ENCODE measurements at places on chromosomes 3 and 15.

GRCh38 chr3:17510265-17510664 is 232.2 kb downstream of the TBC1D5 start:
- DNase-seq: no peak

DNA sequence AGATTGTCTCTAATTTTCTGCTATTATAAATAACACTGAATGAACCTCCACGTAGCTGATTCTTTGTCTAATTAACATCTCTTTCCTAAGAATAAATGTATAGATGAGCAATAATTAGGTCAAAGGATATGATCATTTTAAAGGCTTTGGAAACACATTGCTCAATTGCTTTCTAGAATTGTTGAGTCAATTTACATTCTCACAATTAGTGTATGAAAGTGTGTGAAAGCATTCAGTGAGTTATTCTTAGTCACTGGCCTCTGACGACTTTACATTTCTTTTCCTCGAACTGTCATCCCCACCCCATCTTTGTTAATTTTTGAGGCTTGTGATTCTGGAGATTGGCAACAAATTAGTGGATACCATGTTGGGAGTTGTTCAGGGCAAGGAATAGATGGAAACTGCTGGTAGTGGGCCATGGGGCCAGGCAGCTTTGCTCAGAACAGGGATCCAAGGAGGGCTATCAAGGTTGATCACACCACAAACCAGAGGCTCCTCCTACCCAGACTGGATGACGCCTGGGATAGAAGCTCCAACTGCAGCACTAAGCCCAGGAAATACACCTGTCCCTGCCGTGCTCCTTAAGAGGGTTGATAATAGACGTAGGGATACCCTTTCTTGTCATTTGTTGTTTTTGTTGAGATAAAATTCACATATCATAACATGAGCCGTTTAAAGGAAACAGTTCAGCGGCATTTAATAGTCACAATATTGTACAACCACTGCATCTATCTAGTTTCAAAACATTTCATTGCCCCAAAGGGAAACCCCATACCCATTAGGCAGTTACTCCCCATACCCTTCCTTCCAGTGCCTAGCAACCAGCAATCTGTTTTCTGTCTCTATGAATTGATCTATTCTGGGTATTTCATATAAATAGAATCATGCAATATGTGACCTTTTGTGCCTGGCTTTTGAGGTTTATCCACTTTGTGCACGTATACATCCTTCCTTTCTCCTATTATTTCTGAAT is 27.9 kb downstream of the EIF1B start:
- DNase-seq: peak; percentile 59

GRCh38 chr3:120495809-120496208 is 45.0 kb upstream of the FSTL1 start:
- DNase-seq: no peak

DNA sequence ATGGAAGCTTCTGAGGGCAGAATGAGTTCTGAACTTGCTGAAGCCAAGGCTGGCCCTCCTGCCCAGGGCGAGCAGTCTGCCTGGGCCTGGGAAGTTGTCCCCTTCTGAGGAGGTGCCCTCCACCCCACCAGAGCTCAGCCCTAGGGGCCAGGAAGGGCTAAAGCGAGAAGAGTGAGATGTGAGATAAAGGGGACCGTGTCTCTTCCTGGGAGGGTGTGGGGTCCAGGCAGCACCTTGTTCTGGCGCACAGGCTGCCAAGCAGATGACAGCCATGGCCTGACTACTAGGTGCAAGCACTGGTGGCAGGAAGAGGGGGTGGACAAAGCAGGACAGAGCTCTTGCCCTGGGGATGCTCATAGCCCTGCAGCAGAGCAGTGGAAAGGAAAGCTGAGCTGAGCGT is 3.7 kb downstream of the PAK6 start:
- DNase-seq: peak; percentile 6

- DNase-seq: peak; percentile 23
These were observed 8.2 kb downstream of the TMOD2 start for GRCh38 chr15:51759557-51760070.

DNA sequence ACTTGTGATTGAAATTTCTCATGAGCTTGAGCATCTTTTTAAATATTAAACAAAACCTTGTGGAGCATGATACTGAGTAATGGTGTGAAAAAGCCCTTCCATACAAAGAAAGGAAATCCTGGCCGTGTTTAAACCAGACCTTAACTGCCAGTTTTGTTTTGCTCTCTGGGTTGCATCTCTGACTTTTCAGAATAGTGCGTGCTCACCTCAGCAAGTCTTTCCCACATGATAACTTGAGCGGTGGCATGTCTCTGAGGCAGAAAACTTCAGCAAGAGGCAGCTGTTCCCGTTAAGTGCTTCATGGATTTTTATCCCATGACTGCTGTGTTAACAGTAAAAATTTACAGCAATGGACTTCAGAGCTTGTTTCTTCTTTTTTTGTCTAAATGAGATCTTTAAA is 393.3 kb downstream of the FEZF2 start:
- DNase-seq: no peak

DNA sequence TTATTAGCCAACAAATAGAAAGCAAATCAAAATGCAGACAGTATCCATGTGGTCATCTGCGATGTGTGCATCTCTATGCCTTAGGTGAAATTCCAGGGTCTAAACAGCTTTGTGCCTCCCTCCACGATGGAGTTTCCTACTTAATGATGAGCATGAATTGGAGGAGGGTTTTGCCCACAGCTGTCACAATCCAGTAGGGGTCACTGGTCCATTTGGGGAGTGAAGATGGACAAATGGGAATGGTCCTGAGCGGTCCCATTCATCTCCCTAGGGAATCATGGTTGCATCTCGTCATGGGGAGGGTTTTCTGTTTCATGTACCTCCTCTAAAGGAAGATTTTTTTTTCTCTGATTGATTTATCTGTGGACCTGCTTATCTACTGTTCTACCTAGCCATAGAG is 358.0 kb downstream of the PTPRG start:
- DNase-seq: no peak

DNA sequence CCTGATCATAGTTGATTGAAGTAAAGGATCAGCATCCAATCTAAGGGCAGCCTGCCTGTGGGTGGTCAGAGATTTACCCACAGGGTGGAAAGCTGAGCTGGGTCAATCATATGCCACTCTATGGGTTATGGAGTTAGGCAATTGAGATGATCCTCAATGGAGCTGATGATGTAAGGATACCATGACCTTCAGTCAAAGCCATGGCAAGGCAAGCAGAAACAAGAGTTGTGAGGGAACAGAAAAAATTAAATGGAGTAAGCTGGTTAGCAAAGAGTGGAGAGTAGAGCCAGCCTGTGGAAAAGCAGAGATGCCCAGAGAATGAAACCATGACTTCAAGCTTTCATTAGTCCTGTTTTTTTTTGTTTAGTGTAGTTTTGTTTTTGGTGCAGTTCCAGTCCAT is 5.7 kb upstream of the IQGAP1 start:
- no peak for DNase-seq

DNA sequence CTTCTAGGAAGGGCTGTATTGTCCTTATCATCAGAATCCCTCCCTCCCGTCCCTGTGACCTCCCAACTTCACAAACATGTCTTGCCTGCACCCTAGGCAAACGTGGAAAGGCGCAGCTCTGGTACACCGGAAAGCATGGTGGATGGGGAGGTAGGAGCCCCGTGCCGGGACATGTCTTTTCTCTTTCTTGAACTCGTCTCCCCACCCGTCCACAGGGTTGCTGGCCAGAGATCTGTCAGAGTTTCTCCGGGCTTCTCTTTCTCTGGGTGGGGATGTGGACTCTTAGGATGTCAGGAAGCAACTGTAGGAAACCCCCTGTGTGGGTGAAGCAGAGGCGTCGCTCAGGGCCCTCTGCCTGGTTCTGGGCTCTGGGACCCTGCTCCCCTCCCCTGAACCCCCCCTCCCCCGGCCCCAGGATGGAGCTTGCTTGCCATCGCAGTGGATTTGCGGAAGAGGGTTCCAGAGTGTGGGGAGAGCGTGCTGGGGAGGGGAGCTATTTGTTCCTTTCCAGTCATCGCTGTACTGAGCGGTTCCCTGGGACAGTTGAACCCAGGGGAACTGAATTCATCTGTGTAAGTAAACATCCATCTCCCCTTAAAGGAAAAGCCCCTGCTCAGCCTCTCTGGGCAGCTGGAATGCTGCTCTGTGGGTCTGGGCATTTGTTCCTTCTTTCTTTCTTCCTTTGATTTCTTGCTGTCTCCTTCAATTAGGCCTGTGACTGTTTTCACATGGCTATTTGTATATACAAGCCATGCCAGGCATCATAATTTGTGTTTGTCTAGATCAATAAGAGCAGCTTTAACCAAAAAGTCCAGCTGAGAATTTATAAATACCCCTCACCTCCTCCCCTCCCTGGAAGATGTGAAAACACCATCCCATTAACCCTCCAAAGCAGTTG is 72.8 kb downstream of the SMAD3 start:
- no peak for DNase-seq

- DNase-seq: no peak
These were observed 57.4 kb upstream of the PSMD6 start for GRCh38 chr3:64080616-64081234.

DNA sequence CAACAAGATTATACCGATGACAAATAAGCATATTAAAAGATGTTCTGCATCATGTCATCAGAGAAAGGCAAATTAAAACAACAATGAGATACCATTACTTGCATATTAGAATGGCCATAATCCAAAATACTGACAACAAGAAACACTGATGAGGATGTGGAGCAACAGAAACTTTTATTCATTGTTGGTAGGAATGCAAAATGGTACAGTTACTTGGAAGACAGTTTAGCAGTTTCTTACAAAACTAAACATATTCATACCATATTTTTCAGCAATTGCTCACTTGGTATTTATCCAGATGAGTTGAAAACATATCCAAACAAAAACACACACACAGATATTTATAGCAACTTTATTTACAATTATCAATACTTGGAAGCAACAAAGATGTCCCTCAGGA is 160.9 kb upstream of the MME start:
- DNase-seq: no peak

- DNase-seq: no peak
These were observed 49.1 kb upstream of the UTS2B start for GRCh38 chr3:191379446-191379845.

- DNase-seq: no peak
These were observed 14.5 kb upstream of the PLD1 start for GRCh38 chr3:171824824-171825221.

GRCh38 chr3:77296527-77296926 is 256.6 kb downstream of the ROBO2 start:
- no peak for DNase-seq

- DNase-seq: no peak
These were observed 3.6 kb upstream of the GRAMD1C start for GRCh38 chr3:113834983-113835382.

DNA sequence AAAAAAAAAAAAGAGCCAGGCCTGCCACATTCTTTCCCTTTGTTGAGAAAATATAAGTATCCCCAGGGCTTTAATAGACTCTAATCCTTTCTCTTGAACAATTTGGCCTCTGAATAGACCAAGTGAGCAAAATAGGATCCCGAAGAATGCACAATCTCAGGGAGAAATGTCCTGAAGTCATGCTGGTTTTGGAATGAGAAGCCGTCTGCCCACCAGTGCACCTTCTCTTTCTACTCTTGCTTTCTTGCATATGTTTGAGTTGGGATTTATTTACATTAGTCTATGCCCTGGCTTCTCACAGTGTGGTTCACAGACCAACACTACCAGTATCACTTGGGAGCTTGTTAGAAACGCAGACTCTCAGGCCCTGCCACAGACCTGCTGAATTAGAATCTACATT is 153.0 kb downstream of the ZNF621 start:
- no peak for DNase-seq

DNA sequence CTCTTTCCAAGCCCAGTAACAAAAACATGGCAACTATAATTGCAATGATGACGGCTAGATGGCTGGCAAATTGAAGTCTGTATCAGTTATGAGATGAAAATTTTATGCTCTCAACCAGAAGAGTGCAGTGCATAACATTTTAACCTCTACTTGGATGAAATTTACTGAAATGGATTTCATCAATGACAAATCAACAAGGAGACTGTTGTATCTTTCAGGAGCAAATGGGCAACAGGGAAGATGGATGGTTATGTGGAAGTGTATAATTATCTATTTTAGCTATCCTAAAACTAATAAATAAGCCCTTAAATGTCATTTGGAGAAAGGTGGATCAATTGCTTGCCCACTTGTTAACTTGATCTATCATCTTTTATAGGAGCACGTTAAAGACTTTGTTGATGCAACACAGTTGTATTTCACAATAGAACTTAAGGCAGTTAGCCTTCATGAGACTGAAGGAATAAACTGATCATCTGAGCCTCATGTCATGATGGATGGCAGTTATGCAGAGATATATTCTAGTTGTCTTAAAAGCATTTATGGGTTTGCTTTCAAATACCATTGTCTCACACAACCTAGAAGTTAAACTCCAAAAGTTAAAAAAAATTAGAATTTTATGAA is 315.1 kb upstream of the TBC1D5 start:
- no peak for DNase-seq

DNA sequence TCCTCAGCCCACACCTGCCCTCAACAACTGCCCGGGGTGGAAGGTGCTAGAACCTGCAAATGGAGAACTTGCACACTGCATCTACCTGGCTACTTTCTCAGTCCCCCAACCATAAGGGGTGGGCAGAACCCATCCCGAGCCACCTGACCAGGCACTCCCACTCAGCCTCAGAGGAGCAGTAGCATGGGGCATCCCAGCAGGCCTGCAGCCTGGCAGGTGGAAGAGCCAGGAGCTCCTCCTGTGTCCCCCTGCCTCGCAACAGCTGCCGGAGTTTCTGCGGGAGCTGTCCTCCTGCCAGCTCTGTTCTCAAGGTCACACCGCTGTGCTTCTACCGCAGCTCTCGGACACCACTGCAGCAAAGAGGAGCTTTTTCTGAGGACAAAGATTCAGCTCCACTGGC is 27.5 kb downstream of the RAB6B start:
- no peak for DNase-seq

DNA sequence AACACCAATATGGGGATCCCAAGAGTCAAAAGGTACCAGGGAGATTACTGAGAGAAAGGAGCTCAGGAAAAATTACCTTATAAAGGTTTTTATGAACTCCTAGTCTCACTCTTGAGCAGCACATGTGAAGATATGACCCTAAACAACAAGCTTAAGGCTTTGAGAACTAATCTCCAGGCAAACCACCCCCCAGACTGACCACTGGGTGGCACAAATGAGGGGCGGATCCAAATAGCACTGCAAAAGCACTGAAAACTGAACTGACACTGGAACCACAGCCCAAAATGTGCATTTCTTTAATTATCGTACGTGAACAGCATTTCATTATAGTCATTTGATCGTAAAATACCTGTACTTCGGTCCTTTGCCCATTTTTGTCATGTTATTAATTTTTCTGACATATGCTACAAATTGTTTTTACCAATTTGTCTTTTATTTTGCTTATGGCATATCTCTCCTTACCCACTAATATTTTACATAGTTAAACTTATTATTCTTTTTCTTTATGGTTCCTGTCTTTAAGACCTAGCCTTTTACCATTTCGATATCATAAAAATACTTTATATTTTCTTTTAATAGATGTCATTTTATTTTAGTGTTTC is 31.5 kb upstream of the TFDP2 start:
- DNase-seq: peak; percentile 36
